Activated T-cell treated with anti-CD3 and anti-CD28 coated beads for 4 hours (primary cell): ENCODE measurements at places on chromosomes 16 and 17.

DNA sequence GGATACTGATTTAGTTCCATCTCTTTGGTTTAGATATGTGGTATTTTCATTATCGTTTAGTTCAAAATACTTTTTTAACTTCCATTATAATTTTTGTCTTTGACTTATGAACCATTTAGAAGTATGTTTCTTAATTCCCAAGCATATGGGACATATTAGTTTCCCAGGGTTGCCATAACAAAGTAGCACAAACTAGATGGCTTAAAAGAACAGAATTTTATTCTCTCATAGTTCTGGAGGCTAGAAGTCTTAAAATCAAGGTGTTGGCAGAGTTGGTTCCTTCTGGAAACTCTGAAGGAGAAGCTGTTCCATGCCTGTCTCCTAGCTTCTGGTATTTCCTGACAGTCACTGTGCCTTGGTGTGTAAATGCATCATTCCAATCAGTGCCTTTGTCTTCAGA is 291.5 kb upstream of the AXIN2 start:
- no peak for DNase-seq

DNA sequence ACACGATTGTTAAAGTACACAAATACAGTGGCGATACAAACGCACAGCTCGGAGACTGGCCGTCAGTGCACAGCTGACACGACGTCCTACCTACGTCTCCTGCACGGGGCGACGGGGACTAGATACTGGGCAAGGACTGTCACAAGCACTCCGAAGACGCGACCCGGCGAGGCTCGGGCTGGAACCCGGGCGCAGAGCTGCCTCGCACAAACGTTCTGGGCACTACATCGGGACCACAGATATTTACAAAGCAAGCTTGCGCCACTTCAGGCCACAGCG is 13.8 kb downstream of the SLC16A3 start:
- DNase-seq = no peak

DNA sequence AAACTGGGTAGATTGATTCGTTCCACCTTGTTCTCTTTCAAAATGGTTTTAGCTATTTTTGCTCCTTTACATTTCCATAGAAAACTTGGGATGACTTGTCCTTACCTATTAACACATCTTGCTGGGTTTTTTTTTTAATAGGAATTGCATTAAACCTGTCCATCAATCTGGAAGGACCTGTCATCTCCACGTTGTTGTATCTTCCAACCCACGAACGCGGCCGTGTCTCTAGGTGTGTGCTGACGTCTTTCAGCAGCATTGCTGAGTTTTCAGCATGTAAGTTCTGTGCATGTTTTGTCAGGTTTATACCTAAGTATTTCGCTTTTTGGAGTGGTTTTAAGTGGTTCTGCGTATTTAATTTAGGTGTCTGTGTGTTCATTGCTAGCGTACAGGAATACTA is 60.4 kb upstream of the GNG13 start:
- no peak for DNase-seq

DNA sequence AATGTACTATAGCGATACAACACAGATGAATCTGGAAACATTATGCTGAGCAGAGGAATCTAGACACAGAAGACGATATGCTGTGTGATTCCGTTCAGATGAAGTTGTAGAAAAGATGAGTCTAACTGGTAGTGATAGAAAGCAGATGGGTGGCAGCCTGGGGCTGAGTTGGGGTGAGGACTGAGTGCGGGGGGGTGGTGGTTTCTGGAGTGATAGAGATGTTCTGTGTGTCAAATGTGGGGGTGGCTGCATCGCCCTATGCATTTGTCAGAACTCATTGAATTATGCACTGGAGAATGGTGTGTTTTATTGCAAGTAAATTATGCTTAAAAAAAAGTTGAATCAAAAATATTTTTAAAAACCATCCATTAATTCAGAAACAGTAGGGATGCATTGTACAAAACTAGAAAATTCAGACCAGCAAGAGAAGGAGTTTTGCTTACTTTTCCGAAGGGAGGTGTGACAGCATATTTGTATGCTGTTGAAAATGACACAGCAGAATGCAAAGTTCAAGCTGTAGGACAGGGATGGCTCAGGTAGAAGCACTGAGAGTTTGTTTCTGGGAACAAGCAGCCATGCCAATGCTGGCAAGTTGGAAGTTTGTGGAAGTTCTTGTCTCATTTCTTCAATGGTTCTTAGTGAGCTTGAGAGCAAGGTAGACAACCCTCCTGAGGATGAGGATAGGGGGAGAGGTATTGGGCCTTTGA is 13.0 kb upstream of the DRG2 start:
- DNase-seq = no peak

- DNase-seq = peak; percentile 28
Measured at GRCh38 chr17:3535253-3535995, 22.2 kb downstream of the TRPV3 start.

GRCh38 chr17:48612456-48612853 is 1.6 kb upstream of the HOXB7 start:
- DNase-seq = no peak

- DNase-seq = no peak
Measured at GRCh38 chr17:35898283-35899070, 18.3 kb upstream of the CCL5 start.

GRCh38 chr17:57085448-57086068 is 512 bp downstream of the AKAP1 start:
- DNase-seq = peak; percentile 43

DNA sequence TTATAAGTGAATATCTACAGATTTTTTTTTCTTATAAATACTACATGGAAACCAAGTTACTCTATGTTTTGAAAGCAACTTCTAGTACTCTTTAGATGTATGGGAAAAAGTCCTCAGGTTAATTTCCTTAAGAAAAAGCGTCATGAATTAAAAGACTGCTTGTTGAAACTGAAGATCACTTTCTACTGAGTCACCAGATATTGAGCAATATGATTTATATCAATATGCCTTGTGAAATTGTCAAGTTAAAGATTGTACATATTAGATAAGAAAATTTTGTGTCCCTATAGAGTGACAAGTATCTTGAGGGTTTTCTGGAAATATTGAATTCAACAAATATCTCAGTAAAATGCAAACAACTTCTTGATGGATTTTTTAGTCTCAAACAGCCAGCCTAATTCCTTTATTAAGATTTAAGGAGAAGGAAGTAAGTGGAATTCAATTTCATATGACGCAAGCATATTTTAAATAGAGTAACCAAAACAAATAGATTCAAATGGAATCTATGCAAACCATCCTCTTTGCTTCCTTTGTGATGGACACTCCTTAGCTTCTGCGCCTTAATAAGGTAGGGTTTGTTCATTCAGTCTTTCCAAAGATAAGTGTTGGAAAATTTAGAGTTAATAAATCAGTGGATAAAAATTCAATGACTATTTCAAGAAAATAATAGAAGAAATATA is 16.6 kb downstream of the KRT12 start:
- DNase-seq = no peak

- no peak for DNase-seq
Measured at GRCh38 chr17:8890671-8891070, 23.2 kb upstream of the PIK3R6 start.

- no peak for DNase-seq
Measured at GRCh38 chr16:89973235-89973634, 24.7 kb downstream of the DEF8 start.

DNA sequence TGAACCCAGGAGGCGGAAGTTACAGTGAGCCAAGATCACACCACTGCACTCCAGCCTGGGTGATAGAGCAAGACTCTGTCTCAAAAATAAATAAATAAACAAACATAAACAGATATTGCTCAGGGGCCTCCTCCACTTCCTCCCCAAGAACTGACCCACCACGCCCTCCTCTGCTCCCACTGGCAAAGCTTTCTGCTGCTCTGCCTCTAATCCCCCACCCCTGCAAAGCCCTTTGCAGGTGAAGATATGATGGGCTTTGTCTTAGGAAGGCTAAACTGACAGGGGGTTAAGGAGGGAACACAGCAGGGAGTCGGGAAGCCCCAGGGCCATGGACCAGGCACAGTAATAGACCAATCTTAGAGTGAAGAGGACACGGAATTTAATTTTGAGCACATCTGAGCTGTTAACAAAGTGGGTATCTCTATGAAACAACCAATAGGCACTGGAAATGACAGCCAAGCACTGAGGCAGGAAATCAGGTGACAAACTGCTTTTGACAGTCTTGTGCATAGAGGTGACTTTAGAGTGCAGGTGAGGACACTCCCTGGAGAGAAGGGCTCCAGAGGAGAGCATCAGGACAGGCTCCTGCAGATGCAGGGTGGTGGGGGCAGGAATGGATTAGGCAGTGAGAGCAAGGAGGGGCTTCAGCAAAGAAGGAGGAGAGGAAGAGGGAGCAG is 6.4 kb upstream of the CD300LD start:
- DNase-seq = no peak

GRCh38 chr17:9821921-9822320 is at the start of gene GSG1L2:
Gene GSG1L2, minus strand, starts transcription at chr17:9822079. Its CDS starts 8 bp downstream, at chr17:9822071.
- DNase-seq = no peak

DNA sequence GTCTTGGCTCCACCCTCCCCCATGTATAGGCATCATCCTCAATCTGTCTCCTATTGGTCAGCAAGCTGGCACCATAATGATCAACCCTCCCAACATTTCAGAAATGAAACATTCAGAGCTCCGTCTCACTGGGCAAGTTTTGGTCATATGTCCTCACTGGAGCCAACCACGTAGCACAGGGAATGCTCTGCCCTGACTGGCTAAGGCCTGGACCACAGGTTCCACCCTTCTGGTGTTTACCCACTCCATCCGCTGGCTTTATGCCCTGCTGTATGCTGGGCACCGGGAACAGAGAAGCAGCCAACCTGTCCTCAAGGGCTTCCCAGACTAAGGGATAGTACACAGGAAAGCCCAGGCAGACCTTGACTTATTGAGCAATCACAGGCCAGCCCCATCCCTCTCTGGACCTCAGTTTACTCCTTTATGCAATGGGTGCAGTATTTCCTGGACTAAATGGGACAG is 20.5 kb downstream of the MYO15A start:
- DNase-seq = no peak

DNA sequence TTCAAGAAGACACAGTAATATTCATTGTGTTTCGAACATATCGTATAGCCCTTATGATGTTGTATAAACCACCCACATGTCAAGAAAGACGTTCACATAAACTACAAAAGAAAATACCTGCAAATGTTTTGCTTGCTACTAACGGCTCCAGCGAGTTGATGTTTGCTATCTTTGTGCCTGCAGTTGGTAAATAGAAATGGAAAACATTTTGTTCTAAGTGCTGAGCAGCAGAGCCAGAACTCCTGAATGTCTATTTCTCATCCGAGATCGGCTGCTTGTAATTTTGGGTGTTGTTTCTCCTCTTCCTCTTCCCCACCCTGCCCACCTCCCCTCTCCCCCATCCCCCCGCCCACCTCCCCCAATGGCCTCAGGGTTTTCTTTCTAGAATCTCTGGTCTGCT is 5.0 kb downstream of the SYT17 start:
- no peak for DNase-seq

DNA sequence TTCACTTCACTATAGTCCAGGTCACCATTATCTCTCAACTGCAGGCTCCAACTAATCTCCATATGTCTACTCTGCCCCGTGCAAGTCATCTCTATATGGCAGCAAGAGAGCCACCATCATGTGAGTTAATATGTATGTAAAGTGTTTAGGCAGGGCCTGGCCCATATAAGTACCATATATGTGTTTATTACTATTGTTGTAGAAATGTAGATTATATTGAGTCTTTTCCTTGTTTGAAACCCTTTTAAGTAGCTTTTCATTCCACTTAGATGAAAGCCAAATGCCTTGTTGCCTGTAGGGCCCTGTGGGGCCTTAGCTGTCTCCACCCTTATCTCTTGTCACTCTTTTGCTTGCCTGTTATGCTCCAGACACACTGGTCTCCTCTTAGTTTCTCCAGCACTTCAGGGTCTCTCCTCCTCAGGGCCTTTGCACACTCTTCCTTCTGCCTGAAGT is 164.0 kb downstream of the PHKB start:
- no peak for DNase-seq

- DNase-seq = no peak
Measured at GRCh38 chr17:10799407-10799806, 4.5 kb downstream of the TMEM238L start.

GRCh38 chr17:40547079-40547784 is 18.0 kb downstream of the CCR7 start:
- DNase-seq = no peak

DNA sequence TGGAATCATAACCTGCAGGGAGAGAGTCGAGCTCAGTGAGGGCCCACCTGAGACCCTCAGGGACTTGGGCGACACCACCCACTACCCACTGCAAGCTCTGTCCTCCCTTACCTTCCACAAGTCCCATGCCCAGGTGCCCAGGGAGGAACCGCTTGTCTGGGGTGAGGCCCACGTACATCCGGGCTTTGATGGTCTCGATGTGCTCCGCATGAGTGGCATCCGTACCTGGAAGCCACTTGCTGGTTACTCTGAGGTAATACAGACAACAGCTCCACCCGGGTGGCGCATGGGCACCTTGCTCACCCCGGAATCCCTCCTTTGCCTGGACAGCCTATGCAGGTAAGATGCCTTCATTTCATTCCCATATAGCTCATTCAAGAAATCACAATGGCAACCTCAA is 24.8 kb downstream of the MIEF2 start:
- no peak for DNase-seq

DNA sequence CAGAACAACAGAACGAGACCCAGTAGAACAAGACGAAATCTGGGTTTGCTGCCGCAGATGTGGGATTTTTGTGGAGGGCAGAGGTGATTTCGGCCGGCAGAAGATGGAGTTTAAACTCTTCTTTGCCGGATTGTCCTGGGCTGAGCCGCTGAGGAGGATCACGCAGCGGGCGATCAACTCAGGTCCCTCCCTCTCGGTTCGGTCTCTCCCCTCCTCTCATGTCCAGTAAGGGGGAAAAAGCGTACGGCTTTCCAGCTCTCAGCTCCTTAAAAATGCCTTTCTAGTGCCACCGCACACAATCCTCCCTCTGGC is 2.5 kb downstream of the PHF12 start:
- DNase-seq = no peak

DNA sequence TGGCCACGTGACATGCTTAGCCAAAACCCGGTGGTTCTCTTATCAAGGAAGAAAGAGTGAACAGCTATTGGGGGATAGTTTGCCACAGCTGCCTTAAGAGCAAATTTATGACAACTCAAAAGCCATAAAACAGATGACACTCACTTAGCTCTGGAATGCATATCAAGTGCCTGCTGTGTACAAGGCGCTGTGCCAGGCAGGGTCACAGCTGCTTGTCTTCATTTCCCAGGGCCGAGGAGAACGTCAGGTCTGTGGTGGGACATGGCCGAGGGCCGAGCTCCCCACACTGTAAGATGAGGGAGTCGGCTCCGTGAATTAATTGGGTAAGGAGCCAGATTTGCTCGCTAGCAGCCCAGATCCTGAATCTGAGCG is 14.0 kb downstream of the EEF2K start:
- DNase-seq = no peak

- no peak for DNase-seq
Measured at GRCh38 chr16:49640581-49640980, 215.3 kb downstream of the ZNF423 start.

- no peak for DNase-seq
Measured at GRCh38 chr17:72185564-72185963, 64.7 kb downstream of the SOX9 start.

GRCh38 chr16:53085369-53085843 is 30.6 kb downstream of the CHD9 start:
- no peak for DNase-seq

GRCh38 chr16:9772526-9773225 is 409.6 kb downstream of the GRIN2A start:
- no peak for DNase-seq

- peak; percentile 14 for DNase-seq
Measured at GRCh38 chr17:79420318-79421243, 190.3 kb downstream of the RBFOX3 start.

GRCh38 chr17:78899361-78900260 is 3.4 kb downstream of the CEP295NL start:
- no peak for DNase-seq
